Stimulated activated CD4-positive, alpha-beta T cell treated with anti-CD3 and anti-CD28 coated beads, Interleukin-1b, Interleukin-23, amount 100 ng/mL, for 1 hour (primary cell): ENCODE measurements at places on chromosomes 4 and X.

DNA sequence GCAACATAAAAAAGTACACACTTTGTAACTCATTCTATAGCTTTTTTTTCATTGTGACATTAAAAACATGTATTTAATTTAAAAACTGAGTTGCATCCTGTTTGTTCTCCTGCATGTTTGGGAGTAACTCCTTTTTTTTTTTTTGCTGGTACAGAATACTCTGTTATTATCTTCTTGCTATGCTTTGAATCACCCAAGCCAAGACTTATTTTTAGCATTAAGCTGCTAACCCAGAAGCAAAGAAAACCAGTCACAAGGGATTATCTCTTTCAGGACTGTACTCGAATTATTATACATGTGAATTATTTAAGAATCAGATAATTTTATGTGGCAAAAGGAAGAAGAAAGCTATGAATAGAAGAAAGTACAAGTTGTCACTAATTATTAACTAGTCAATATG lies 194.9 kb downstream of the ADAMTS3 start:
- no peak for DNase-seq

DNA sequence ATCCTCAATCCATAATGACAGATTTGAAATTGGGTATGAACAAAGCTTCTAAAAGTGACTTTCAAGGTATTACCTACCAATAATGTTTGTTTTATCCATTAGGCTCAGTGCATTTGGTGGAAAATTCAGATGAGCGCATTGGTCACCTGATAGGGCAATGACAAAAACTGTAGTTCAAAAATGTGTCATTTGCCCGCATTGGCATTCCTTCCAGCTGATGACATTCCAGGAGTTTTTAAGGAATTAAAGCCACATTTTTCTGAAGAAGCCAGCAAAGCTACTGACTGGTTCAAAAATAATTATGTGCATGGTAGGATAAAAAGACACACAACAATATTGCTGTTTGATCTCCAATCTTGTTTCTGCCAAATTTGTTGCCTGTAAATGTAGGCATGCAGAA lies 473.4 kb upstream of the CPEB2 start:
- DNase-seq: no peak

DNA sequence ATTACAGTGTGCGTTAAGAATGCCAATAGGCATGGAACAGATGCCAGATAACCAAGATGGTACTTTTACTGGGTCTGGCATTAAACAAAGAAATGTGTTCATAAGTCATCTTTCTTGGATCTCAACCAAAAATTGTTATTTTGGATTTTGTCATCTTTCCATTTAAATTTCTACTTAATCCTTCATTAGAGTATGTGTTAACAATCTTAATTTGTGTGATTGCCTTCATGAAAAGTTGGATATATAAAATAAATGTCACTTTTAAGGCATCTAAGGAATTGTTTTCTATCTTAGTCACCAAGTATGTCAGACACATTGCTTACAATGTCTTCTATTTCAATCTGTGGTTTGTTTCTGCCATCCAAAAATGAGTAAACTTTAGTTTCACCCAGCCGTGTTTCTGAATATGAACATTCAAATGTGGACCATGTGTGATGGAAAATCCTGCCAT lies 87.5 kb downstream of the PALLD start:
- DNase-seq: no peak

- no peak for DNase-seq
These were observed 45.4 kb upstream of the PNPLA4 start for GRCh38 chrX:7972586-7972985.
